Type B pancreatic cell (in vitro differentiated cells): ENCODE measurements at places on chromosomes 4 and X.

- no peak for DNase-seq
Observed at GRCh38 chrX:49291615-49292337, 11.7 kb upstream of the GAGE10 start.

GRCh38 chr4:107299646-107300045, 263.5 kb upstream of the DKK2 start:
- no peak for DNase-seq

DNA sequence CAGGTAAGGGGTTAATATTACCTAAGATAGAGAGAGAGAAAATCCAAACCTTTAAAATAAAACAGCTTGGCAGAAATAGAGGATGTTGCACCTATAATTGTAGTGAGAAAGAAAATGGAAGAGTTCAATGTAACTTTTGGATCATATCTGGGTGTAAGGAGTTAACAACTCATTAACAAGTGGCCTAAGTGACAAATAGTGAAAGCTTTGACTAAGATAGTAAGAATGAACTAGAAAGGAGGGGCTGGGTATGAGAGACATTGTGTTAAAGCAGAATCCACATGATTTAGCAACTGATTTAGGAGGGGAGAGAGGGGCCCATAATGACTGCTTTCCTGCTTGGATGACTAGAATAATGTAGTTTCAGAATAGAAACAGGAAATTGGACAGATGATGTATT, 761.0 kb downstream of the IL1RAPL1 start:
- no peak for DNase-seq

DNA sequence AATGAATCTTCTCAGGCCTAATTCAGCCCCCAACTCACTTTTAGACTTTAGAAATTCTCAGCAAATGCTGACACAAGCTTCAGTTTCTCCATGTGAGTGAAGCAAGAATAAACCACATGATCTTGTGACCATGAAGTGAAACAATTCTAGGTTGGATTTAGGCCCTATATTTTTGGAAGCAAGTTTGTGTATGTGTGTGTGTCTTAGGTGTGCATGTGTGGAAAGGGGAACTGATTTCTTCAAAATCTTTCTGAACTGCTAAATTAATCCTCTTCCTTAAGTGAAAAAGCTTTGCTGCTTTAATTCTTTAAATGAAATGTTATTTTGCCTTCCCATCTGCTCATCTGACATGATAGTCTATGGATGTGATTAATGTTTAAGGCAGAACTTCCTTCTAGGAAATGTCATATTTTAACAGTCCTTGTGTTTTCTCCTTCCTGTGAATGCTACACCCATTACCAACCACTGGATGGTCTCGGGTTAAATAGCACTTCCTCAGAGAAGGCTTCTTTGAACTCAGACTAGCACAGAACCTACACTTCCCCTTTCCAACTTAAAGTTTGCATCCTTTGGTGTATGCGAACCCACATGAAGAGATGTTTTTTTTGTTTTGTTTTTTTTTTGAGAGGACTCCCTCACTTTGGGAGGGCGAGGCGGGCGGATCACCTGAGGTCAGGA, 1.2 kb upstream of the TMEM144 start:
- no peak for DNase-seq

DNA sequence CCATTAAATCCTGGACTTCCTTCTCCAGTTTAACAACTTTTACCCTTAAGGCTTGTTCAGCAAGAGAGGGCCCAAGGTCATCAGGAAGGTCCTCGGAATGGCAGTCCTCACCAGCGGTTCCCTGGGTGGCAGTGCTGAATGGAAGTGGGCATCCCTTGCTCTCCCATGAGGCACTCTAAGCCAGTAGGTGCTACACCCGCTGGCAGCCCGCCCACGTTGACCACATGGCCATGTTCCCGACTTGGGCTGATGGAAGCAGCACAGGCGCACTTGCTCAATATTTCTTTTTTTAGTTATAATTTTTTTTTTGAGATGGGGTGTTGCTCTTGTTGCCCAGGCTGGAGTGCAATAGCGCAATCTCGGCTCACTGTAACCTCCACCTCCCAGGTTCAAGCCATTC, 277.9 kb downstream of the ZC4H2 start:
- no peak for DNase-seq

GRCh38 chr4:41157009-41157408, 57.3 kb downstream of the APBB2 start:
- DNase-seq: no peak

DNA sequence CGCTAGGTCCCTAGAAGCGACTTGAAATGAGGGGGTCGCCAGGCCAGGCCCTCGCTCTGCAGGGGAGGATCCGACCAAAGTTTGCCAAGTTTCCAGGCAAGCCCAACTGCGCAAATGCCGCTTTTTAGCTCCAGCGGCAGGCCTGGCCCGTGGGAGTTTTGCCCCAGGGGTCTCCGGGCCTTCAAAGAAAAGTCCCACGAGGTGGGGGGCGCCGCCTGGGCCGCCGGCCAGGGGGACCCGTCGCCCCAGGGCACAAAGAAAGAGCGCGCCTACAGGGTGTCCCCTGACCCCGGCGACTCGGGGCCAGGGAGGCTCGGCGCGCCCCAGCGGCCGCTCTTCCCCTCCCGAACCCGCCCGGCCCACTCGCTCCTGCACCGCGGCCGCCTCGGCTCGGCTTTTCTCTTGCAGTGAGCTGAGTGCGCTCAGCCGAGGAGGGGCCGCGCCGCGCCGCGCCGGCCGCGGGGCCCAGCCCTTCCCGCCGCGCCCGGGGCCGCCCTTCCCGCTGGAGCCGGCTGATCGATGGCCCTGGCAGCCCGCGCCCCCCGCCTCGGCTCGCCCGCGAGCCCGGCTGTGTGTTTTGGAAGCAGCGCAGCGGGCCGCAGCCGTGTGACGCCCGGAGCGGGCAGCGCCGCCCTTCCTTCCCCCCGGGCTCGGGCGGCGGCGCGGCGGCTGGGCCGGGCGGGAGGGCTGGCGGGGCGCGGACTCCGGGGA, 754 bp upstream of the KLF3 start:
- peak; percentile 88 for DNase-seq
